ENCODE measurements at places on chromosomes 4 and X.

DNA sequence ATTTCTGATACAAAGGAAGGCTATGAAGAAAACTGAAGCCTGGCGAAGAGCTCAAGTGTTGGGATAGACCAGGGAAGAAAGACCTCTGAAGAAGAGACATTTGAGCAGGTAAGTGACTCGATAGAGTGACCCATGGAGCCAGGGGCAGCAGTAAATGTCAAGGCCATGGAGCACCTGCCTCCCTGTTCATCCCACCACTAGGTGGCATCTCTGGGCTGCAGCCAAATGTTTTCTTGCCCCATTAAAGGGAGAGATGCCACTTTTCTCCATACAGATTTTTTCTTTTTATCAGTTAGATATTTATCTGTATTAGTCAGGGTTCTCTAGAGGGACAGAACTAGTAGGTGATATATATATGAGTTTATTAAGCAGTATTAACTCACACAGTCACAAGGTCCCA is 4.9 kb upstream of the ZNF81 start:
- no peak for DNase-seq

- no peak for DNase-seq
These were observed 146.8 kb downstream of the ENOX2 start for GRCh38 chrX:130756233-130756632.

DNA sequence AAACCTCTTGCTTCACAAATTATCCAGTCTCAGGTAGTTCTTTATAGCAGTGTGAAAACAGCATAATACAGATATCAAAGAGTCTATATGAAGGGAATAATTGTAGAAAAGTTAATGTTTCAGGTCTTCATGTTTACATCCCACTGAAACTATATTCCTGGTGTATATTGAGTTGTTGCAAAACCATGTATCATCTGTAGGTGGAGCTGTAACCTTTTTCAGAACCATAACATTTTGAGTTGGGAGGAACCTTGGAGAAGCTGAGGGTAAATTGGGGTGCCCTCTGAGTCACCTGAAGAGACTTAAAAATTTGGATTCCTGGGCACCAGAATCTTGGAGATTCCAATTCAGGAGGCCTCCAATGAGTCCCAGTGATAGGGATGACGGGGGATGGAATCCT is 51.9 kb upstream of the TAPT1 start:
- DNase-seq, result no peak

DNA sequence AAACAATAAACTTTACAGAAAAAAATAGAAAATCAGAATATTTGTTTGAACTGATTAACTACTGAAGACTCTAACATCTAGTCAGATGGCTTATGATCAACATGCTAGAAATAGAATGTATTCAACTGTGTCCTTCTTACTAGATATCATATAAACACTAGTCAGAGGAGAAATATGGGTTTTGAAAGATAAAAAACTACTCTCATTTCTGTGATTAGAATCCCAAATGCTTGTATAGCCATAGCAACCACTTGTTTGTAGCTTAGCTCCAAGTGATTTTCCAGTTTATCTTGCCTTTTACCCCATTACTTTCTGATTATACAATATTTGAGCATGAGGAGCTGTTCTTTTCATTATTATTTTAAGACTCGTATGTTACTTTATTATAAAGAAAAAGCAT is 31.2 kb downstream of the USP38 start:
- no peak for DNase-seq

GRCh38 chr4:54173281-54173912 is 55.7 kb upstream of the PDGFRA start:
- no peak for DNase-seq

- no peak for DNase-seq
These were observed 29.7 kb upstream of the LCORL start for GRCh38 chr4:18051281-18051680.

DNA sequence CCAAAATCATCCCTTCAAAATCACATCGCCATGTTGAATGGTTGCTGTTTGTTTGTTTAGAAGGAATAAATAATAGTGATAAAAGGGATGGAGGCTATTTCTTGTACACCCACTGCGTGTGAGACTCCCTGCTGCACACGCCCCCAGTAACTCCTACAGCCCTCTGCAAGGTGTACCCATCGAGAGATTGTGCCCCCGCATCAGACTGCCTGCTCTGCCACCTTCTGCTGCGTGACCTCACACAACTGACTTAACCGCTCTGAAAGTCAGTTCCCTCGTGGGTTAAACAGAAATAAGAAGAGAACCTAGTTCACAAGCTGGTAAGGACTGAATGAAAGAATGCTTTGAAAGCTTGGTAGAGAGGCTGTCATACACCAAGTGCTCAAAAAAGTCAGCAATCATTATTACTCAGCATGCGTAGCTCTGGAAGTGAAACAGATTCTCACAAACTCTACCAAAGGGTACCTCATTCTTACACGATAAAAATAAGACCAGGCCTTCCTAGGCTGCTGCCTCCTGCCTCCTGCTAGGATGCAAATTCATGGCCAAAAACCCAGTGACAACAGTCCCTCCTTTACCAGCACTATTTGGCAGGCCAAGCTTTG is 147.1 kb downstream of the CPEB2 start:
- peak; percentile 75 for DNase-seq

DNA sequence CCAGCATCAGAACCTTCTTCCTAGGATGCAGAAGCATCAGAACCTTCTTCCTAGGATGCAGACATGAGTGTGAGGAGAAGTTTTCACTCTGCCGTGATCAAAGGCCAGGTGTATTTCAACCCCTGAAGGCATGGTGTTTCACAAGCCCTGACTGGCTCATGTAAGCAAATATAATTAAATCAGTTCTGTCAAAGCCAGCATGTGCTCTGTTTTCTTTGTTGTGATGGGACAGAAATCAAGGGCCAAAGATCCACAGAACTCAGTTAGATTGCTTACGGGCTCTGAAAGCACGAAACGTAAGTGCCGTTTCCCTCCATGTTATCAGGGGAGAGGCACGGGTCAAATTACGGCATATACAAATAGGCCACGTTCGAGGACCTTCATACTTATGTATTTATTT is 32.0 kb upstream of the CLDN24 start:
- no peak for DNase-seq

- no peak for DNase-seq
These were observed 140.4 kb upstream of the GRID2 start for GRCh38 chr4:92163348-92163747.

- no peak for DNase-seq
These were observed 738 bp upstream of the TSPAN5 start for GRCh38 chr4:98659106-98659592.

DNA sequence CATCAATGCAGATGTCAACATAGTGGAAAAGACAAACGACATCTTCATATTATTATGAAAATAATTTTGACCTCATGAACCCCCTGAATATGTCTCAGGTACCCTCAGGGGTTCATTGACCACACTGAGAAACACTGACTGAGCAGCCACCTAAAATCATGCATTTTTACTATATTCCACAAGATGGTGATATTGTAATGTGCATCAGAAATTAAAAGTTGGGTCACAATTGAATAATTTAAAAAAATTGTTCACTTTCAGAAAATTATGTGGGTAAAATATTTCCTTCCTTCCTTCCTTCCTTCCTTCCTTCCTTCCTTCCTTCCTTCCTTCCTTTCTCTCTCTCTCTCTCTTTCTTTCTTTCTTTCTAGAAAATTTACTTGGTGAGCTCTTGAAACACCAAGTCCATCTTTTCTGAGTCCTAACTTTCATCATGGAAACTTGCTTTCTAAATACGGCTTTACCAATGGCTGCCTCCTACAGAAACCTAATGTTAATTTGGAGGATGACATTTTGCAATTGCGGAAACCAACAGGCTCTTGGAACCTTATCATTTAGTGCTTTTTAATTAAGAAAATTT is 103.6 kb downstream of the RTL3 start:
- no peak for DNase-seq

DNA sequence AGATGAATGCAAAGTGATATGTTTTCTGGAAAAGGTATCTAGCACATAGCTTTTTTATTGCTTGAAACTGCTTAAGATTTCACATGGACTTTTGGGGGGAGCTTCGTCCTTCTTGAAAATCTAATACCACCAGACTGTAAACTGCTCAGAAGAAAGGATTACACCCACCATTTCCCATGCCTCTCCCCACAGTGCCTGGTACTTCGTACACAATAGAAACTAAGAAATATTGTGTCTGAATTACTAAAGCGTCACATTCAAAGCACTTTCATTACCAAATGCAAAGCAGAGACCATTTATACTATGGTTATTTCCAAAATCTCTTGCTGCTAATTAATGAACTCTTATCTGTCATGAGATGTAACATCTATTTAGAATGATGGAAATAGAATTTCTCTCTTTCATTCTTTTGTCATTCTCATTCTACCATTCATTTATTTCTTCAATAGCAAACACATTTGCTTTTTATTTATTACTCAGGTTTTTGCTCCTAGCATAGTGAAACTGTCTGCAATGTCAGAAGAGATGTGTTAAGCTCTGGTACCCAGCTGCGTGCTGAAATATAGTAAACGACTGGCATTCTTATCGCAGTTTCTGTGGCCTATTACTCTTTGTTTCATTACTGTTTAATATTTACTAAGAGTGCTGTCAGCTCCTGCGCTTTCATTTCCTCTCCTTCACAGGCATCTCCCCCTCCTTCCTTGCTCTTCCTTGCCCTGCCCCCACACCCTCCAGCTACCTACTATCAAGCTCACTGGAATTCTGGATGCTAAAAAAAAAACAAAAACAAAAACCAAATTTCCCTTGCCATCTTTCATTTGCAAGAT is 51.4 kb upstream of the RAPGEF2 start:
- DNase-seq, result no peak

GRCh38 chr4:36374836-36375511 is 93.6 kb downstream of the DTHD1 start:
- DNase-seq, result no peak

GRCh38 chrX:16772460-16772859 is 13.8 kb upstream of the TXLNG start:
- DNase-seq, result no peak

DNA sequence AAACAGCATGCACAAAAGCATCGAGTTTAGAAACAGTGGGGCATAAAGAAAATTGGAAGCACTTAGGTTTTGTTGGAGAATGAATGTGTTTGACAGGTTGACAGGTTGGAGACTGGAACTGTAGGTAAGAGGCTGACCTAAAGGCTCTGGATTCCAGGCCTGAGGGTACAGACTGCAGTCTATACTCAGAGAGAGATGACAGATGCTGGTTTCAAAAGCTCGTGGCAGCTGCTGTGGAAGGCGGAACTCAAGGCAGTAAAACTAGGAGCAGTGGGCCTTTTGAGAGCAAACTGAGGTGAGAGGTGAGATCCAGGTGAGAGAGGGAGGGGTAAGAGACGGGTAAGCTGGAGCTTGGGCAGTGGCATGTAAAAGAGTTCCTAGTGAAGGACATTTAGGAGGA is 415.2 kb downstream of the TRIML1 start:
- no peak for DNase-seq

DNA sequence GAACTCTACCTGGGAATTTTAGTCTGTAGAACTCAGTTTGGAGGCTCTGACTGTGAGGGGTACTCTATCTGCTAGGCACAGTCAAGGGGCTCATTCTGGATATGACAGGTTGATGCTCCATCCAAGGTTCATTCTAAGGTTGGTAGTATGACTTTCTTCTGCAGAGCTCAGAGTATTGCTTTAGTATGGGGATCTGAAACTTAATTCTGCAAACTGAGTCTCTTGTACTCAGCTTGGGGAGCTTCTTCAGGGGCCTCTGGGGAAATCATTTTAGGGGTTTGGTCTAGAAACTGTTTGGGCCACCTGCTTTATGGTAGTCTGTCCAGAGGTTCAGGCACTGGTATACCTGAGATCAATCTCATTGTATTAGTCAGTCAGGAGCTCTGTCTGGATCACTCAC is 9.7 kb upstream of the TSR2 start:
- no peak for DNase-seq

DNA sequence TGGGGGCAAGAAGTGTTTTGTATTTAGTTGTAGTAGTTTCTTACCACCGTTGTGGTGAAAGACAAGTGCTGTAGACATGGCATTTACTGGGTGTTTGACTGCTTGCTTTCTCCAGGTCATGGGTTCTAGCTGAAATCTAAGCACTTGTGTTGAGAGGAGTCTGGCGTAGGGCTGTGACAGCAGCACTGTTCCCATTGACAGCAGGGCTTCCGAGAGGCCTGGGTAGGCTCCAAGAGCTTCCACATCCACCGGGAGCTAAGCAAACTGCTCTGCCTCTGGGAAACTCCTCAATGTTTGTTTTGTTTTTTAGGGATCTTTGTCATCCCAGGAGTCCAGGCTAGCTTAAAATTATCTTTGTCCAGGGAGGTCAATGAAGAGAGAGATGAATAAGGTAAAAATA is 44.3 kb downstream of the BMPR1B start:
- peak; percentile 1 for DNase-seq

DNA sequence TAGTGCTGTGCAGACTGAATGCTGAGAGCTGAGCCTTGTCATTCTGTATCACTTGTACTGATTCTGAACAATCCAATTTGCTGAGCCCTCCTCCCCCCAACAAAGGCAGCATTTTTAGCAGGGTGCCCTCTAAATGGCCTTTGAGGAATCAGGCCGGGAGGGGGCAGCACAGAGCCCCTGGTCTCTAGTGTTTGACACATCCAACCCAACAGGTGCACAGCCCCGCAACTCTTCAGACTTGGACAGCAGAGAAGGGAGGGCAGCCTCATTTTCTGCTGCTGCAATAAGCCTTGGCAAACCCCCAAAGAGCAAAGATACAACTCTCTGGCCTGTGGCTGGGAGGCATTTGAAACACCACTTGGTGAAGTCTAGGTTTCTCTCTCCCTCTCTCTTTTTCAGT is 3.4 kb downstream of the ATP1B4 start:
- no peak for DNase-seq

DNA sequence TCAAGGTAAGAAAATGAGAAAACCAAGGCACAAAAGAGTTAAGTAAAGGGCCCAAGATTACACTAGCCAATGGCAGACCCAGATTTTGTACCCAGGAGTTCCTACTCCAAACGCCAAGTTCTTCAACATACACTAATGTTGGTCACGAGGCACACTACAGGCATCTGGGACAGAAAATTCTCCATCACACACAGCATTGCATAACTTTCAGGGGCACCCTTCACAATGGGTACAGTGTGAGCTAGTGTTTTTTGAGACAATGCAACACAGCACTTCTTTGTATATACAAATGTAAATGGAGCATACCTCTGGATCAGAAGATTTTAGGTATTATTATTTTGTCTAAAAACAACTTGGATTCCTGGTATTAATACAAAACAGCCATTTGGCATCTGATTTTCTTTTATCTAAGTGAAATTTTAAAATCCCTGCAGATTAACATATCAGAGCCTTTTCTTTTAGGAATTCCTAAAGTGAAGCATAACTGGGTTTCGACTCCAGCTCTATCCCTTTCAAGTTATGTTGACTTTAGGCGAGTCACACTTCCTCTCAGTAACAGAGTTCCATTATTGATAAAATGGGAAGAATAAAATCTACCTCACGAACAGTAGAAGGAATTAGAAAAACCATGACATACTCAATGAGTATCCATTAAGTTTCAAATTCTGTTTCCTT is 41.1 kb downstream of the ADGRA3 start:
- DNase-seq, result no peak

DNA sequence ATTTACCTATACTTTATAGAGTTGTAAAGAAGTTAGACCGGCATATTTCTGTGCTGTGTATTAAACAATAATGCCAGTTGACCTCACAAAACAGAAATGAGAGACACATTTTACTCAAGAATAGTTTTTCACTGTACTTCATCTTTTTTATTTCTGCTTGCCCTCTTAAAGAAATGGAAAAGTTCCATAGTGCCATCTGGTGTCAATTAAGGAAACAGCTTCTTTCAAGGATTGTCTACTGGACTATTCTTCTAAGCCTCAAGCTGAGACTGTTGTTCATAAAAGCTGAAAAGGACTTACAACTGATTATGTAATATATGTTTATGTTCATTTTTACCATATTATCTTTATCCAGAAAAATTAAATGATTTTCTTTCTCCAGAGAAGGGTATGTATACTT is 1523.7 kb downstream of the ARAP2 start:
- peak; percentile 43 for DNase-seq

Data from hippocampal formation (tissue), 2 donors.